Esophagus squamous epithelium (tissue), 5 donors: ENCODE measurements at places on chromosomes 6 and 20.

DNA sequence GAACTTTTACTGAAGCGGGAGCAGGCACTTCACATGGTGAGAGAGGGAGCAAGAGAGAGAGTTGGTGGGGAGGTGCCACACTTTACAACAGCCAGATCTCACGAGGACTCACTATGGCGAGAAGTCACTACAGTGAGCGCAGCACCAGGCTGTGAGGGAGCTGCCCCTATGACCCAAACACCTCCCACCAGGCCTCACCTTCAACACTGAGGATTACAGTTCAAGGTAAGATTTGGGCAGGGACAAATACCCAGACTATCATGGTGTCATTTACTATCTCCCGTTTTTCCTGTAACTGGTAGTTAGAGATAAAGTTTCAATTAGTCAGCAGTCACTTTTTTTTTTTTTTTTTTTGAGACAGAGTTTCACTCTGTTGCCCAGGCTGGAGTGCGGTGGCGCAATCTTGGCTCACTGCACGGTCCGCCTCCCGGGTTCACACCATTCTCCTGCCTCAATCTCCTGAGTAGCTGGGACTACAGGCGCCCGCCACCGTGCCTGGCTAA lies 7.8 kb downstream of the RBCK1 start:
- DNase-seq, result no peak

DNA sequence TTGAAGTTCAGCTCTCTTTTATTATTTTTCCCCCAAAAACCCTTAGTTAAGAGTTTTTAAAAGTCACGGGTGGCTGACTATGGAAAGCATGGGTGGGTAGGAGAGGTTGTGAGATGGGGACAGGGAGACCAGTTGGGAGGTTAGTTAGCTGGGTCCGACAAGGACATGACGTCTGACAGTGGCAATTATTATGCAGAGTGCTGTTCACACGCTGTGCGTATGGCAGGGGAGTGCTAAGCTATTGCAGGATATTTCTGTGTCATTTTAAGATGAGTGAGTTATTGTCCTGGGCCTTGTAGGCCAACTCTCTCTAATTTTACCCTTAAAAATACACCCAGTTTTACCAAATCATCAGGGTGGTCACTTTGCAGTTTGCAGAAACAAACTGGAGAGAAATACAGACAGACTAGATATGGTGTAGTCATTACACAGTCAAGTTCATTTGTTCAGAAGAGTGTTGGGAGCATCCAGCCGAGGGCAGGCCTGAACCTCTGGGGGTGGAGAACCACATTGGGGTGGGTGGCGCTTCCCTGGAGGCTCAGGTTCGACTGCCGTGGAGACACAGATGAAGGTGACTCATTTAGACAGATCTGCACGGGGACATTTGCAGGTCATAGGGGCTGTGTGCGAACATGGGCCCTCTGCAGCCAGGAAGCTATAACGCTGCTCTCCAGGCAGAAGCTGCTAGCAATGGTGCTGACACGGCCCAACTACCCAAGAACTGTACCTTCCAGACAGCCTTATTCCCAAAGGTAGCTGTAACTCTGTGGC lies 307.6 kb downstream of the QKI start:
- DNase-seq, result no peak

- no peak for DNase-seq
Measured at GRCh38 chr6:36355819-36356218, 19.1 kb upstream of the BNIP5 start.

- DNase-seq, result no peak
Measured at GRCh38 chr6:106535012-106535411, 94.3 kb downstream of the RTN4IP1 start.

- no peak for DNase-seq
Measured at GRCh38 chr6:158707120-158707820, 57.4 kb downstream of the SYTL3 start.

- no peak for DNase-seq
Measured at GRCh38 chr6:11852061-11852651, 73.6 kb upstream of the ADTRP start.

GRCh38 chr20:63980317-63980805 lies 571 bp upstream of the PRPF6 start:
- no peak for DNase-seq

DNA sequence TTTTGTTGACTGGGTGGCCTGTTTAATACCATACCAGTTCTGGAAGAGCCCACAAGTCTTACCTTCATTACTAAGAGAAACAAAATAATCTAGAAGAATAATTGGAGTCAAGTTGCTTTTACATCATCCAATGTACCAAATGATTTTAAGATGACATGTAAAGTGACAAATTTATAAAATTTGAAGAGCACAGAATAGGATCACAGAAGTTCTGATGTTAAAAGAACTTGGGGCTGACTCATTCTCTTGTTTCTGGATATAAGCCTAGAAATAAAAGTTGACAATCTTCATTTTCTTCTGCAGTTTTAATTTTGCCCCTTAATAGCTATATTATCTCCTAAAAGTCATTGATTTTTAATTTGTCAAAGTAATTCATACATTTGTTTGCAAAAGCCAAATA lies 317.5 kb upstream of the MARCKS start:
- no peak for DNase-seq

DNA sequence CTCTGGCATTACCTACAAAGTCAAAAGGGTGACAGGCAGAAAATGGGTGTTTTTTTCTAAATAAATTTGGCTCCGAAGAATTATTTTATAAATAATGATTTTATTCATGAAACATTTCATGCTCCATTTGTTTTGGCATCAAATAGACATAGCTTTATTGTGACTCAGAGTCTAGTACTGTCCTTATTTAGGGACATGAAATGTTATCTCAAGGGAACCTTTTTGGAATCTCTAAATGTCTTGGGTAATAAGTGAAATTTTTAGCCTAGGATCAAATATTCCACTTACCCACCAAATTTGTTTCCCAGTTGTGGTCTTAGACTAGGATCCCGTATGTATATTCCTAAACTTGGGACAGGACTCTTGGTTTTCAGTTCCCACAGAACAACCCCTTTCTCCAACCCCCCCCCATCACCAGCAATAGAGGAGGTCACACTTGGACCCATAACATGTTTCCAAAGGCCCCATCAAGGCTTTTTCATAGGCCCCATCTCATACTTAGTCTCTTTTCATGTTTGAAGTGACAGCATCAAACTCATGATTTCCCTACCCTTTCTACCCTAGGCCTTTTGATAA lies 81.8 kb downstream of the JAG1 start:
- DNase-seq, result no peak

DNA sequence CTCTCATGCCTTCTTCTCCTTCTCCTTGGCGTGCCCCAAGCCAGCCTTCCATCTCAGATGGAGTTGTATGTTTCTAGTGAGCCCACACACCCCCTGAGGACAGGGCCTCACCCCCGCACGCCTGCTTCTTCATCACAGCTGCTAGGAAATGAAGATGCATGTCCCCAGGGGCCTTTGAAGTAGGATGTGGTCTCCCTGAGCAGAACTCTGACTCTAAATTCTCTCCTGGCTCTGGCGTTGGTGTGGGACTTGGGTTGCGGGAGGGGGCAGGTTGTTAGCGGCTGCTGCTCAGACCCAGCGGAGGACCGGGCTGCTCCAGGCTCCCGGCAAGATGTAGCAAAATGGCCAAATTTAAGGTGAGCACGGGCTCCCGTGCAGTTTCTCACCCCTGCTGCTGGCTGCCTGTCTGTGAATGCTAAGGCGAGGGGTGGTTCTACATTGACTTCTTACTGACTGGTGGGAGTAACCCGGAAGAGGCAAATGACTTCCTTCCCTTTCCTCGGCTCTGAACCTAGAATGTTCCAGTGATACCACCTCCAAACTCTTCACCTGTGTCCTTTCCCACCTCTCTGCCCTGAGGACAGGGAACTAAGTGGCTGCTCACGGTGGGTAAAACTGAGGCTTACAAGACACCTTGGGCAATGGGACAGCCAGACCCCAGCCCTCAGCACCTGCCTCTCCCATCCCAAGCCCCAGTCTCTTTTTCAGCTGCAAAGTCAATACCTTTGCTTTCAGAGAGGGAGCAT lies 8.8 kb downstream of the SYNJ2 start:
- no peak for DNase-seq

DNA sequence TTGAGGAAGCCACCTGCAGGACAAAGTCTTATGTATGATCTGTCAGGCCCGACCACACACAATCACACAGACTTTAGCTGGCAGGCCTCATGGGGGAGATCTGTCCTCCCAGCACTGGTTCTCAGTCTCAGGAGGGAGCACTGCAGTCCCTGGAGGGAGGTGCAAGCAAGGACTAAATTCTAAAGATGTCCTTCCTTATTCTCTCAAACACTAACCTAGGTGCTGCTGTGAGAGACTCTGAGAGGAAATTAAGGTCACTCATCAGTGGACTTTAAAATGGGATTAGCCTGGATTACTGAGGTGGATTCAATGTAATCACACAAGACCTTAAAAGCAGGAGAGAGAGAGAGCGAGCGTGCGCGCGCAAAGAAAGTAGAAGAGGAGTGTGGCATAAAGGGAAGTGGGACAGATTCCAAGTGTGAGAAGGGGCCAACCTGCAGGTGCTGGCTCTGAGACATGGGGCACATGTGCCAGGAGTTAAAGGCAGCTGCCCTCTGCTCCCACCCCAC lies 14.3 kb downstream of the GLO1 start:
- DNase-seq, result no peak

DNA sequence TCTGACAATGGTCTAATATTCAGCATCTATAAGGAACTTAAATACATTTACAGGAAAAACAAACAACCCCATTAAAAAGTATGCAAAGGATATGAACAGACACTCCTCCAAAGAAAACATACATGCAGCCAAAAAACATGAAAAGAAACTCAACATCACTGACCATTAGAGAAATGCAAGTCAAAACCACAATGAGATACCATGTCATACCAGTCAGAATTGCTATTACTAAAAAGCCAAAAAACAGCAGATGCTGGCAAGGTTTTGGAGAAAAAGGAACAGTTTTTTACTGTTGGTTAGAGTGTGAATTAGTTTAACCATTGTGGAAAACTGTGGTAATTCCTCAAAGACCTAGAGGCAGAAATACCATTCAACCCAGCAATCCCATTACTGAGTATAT lies 339.0 kb upstream of the ADGRB3 start:
- DNase-seq, result no peak

DNA sequence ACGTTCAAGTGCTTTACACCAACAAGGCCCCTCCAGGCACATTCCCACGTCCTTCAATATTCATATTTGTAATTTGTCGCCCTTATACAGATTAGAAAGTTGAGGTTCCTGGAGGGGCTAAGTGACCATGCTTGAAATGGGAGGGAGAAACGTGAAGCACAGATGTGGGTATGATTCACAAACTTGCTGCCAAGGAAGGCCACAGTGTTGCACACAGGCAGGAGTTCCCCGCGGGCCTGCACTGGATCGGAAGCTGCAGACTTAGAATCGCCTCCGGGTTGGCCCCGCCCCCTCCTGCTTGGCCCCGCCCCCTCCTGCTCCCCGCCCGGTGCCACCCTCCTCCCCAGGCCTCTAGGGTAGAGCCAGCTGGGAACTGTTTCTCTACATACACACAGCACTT lies 58.2 kb upstream of the QKI start:
- no peak for DNase-seq

DNA sequence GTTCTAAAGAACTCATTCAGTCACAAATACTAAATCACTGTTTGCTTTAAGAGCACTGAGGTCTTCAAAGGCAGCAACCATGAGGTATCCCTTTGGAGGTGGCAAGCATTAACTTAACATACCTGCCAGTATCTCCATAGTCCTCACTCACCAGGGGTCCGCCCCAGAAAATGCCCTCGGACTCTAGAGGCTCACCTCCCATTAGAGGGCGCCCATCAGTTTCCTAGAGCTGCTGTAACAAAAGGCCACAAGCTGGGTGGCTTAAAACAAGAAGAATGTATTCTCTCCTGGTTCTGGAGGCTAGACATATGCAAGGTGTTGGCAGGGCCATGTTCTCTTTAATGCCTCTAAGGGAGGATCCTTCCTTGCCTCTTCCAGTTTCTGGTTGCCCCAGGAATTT lies 12.0 kb upstream of the RNGTT start:
- no peak for DNase-seq
